ENCODE measurements at places on chromosomes 13 and 19. TPM values are rescaled to one million over a fixed set of nuclear protein-coding genes. Genes with fewer than 3 reads are reported as not detected.

Gene KLC3
- total RNA-seq, result not detected

Gene MBD3L2
- total RNA-seq, result not detected

Gene POGLUT2
- total RNA-seq, result 15.8 TPM

Gene IL12RB1
- total RNA-seq, result 19.6 TPM

Gene GALP
- not detected for total RNA-seq

Gene ZNF254
- total RNA-seq, result 7.3 TPM

Gene C19orf73
- 2.5 TPM for total RNA-seq

Gene IRF2BP1
- total RNA-seq, result 18.6 TPM

Gene KLK11
- total RNA-seq, result not detected

Gene LRG1
- not detected for total RNA-seq

Gene ZNF544
- total RNA-seq, result 56.8 TPM

Gene USHBP1
- 0.27 TPM for total RNA-seq

Gene DIAPH3
- 15.4 TPM for total RNA-seq

All from CD8-positive, alpha-beta memory T cell (primary cell).